ENCODE measurements at places on chromosomes 12 and 14. TPM values are rescaled to one million over a fixed set of nuclear protein-coding genes. Genes with fewer than 3 reads are reported as not detected.

The STK38L gene
- 102 TPM for total RNA-seq

The HRK gene
- 0.11 TPM for total RNA-seq

The MAP3K9 gene
- 1.5 TPM for total RNA-seq

The ANKRD33 gene
- not detected for total RNA-seq

The DNAJC22 gene
- total RNA-seq = 0.26 TPM

The PAPOLA gene
- 155 TPM for total RNA-seq

The HPD gene
- total RNA-seq = 0.65 TPM

The INHBE gene
- total RNA-seq = not detected

DNA sequence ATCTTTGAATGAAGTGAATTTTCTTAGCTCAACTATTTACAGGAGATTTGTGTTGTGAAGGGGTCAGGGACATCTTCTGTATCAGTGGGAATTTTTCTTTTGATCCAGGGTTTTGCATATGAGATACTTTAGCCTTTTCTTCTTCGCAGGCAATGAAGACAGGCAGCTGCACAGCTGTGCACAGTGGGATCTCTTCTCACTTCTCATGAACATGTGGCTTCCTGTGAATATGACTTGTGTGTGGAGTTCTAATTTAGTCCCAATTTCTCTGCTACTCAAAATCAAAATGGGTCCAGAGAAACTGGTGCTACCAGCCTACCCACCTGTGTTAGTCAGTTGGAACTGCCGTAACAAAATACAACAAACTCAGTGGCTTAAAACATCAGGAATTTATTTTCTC lies 37.8 kb downstream of the ARF6 start:
- DNase-seq = no peak
- no peaks in the 10 kb centered on the region for H3K36me3 ChIP-seq
- H3K27me3 ChIP-seq = no peaks in the 10 kb centered on the region
- no peak overlapping the region for H3K4me3 ChIP-seq

DNA sequence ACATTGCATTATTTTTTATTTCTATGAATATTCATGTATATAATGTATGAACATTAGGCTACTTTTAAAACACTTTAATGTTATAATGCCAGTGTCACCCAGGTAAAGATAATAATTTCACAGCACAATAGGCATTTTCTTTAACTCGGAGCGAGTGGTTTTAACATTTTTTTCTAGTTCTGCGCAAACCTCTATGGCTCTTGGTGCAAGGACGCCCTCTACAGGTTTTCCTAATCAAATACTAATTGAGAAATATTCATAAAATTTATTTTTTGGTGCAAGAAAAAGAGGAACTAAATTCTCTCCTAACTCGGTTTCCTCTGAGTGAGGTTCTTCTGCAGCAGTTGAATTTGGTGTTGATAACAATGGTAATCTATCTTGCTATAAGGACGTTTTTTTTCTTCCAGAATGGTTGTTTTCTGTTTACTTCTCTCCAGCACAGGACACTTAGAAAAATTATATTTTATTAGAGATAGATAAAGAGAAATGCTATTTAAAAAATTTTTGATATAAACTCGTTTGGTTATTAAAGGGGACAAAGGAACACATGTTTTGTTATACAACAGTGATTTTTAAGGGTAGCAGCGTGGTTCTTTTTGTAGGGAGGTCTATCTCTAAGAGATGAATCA lies 2.4 kb upstream of the WIF1 start:
- no peak for DNase-seq
- H3K27me3 ChIP-seq = peaks cover 17% of the 10 kb centered on the region
- no peak overlapping the region for H3K4me3 ChIP-seq
- no peaks in the 10 kb centered on the region for H3K36me3 ChIP-seq
- H3K27ac ChIP-seq = no peak overlapping the region

DNA sequence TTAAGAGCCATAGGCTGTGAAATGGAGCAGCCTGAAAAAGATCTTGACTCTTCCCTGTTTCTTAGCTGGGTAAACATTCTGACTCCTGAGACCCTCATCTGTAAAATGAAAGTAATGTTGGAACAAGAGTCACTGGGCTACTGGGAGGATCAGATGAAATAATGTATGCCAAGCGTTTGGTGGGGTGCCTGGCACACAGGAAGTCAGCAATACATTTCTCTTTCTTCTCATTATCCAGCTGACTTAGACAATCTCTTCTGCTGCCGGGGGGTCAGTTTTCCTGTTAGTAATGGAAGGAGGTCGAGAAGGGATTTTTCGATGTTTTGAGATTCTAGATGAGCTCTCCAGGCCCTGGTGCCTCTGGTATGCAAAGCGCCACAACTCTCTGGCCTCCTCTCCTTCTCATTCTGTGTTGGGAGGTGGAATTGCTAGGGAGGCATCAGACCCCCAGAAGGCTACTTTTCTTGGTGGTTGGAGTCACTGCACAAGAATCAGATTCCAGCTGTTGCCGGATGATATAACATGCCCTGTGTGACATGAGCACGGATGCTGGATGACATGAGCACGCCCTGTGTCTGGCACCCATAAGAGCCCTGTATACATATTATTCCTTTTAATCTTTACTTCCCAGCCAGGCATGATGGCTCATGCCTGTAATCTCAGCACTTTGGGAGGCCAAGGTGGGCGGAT lies 4.3 kb downstream of the OASL start:
- H3K4me1 ChIP-seq = no peaks in the 10 kb centered on the region
- H3K27ac ChIP-seq = no peak overlapping the region
- H3K4me3 ChIP-seq = no peak overlapping the region
- H3K27me3 ChIP-seq = peaks cover 28% of the 10 kb centered on the region

DNA sequence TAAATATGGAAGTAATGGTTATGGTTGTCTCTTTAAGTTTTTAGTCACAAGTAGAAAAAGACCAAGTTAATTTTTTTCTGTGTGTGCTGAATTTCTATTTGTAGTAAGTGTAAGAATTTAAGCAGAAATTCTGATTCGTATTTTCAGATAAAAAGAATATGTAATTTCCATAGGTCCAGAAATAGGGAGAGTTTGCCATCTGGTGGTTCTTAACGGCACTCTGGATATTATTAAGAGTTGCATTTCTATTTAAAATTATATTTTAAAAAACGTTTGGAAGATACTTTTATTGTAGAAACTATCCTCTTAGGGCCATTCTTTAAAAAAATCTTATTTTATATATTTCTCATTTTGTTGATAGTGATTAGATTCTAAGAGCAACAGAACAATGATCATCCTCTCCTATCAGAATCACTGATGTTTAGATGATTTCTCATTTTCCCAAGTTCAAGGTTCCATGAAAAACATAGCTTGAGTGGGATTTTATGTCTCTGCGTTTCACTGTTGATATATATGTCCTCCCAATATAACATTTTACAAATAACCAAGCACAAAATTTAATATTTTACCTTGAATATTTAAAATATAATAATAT lies 88.3 kb downstream of the LRRK2 start:
- no peak overlapping the region for H3K27ac ChIP-seq
- no peak overlapping the region for H3K4me3 ChIP-seq
- H3K4me1 ChIP-seq = peaks cover 7% of the 10 kb centered on the region
- no peak for DNase-seq
- H3K27me3 ChIP-seq = no peaks in the 10 kb centered on the region

DNA sequence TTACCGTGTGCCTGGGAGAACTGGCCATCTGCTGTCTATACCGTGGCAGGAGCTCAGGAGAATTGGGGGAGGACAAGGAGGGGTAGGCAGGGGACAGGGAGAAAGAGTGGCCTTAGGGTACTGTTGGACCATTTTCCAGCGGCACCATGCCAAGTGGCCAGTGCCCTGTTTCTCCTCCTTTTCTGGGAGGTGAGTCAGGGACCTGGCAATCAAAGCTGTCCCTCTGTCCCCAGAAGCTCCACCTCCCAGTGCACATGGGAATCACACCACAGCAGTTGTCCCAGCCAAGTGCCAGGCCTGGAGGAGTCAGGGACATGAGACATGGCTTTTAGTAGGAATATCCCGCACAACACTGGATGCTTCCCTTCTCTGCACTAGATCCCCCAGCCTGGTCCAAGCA lies 118.0 kb downstream of the GCH1 start:
- no peaks in the 10 kb centered on the region for H3K4me1 ChIP-seq
- H3K36me3 ChIP-seq = peaks cover 43% of the 10 kb centered on the region
- no peak overlapping the region for H3K27ac ChIP-seq
- no peak overlapping the region for H3K4me3 ChIP-seq

DNA sequence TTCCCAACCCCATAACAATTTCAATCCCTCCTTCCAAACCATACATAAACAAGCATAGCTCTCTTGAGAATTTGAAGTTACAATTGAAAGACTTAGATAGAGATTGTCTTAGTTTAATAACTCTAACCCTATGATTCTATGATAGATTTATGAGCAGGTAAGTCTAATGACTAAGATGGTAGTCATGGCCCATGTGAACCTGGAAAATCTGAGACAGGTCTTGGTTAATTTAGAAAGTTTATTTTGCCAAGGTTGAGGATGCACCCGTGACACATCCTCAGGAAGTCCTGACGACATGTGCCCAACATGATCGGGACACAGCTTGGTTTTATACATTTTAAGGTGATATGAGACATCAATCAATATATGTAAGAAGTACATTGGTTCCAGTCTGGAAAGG lies 248.8 kb downstream of the KCNH5 start:
- no peaks in the 10 kb centered on the region for H3K4me1 ChIP-seq
- H3K4me3 ChIP-seq = no peak overlapping the region
- no peak overlapping the region for H3K27ac ChIP-seq
- H3K36me3 ChIP-seq = no peaks in the 10 kb centered on the region
- no peaks in the 10 kb centered on the region for H3K27me3 ChIP-seq

GRCh38 chr14:73796415-73796814 lies 55.2 kb upstream of the PTGR2 start:
- no peaks in the 10 kb centered on the region for H3K27me3 ChIP-seq
- no peaks in the 10 kb centered on the region for H3K36me3 ChIP-seq
- peaks cover 18% of the 10 kb centered on the region for H3K4me1 ChIP-seq
- DNase-seq = no peak
- no peak overlapping the region for H3K4me3 ChIP-seq

- no peak overlapping the region for H3K27ac ChIP-seq
- H3K36me3 ChIP-seq = no peaks in the 10 kb centered on the region
- H3K4me3 ChIP-seq = no peak overlapping the region
- H3K4me1 ChIP-seq = peaks cover 20% of the 10 kb centered on the region
- DNase-seq = no peak
These were observed 180.3 kb downstream of the RAD51B start for GRCh38 chr14:67999705-68000384.

- no peak overlapping the region for H3K4me3 ChIP-seq
- no peak overlapping the region for H3K27ac ChIP-seq
- peaks cover 20% of the 10 kb centered on the region for H3K4me1 ChIP-seq
- H3K27me3 ChIP-seq = no peaks in the 10 kb centered on the region
- H3K36me3 ChIP-seq = peaks cover 10% of the 10 kb centered on the region
These were observed 25.9 kb upstream of the MAPKAPK5 start for GRCh38 chr12:111816065-111816615.

- no peak overlapping the region for H3K4me3 ChIP-seq
- H3K27me3 ChIP-seq = no peaks in the 10 kb centered on the region
- no peaks in the 10 kb centered on the region for H3K36me3 ChIP-seq
These were observed 363.1 kb upstream of the OR4E1 start for GRCh38 chr14:22036541-22037239.

DNA sequence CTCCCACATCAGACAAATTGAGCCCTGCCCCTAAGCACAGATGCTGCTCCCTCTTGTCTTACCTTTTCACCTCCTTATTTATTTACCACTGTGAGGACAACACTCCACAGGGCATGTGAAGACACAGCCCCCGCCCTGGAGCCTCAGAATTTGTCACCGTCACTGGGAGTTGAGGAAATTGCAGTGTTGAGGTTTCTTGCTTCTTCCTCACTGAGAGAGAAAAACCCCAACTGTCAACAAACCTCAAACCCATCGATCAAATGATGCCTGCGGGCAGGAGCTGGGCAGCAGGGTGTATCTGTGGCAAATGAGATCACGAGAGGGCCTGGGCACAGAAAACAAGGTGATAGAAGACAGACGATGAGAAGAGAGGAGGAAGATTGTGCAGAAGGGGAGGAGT lies 30.5 kb upstream of the PLEKHG3 start:
- H3K4me3 ChIP-seq = no peak overlapping the region
- H3K4me1 ChIP-seq = no peaks in the 10 kb centered on the region

GRCh38 chr14:83384253-83384652 lies 1850.6 kb upstream of the SEL1L start:
- DNase-seq = no peak
- H3K27me3 ChIP-seq = no peaks in the 10 kb centered on the region
- no peaks in the 10 kb centered on the region for H3K36me3 ChIP-seq
- H3K4me3 ChIP-seq = no peak overlapping the region

- H3K27me3 ChIP-seq = no peaks in the 10 kb centered on the region
- no peak for DNase-seq
- H3K4me3 ChIP-seq = no peak overlapping the region
- H3K4me1 ChIP-seq = no peaks in the 10 kb centered on the region
- no peak overlapping the region for H3K27ac ChIP-seq
These were observed 597.3 kb downstream of the NRXN3 start for GRCh38 chr14:78767436-78767835.

DNA sequence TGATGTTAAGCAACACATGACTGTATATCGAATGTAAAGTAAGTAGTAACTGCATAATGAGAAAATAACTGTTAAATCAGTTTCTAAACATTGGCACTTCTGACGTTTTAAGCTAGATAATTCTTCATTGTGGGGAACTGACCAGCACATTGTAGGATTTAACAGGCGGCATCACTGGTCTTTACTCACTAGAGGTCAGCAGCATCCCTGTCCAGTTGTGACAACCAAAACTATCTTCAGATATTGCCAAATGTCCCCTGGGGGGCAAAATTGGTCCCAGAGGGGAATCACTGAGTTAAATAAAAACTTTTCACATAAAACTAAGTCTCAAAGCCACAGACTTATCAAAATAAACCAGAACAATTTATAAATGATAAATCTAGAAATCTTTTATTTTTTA lies 65.3 kb downstream of the BLTP3B start:
- no peak overlapping the region for H3K27ac ChIP-seq
- DNase-seq = no peak
- no peaks in the 10 kb centered on the region for H3K27me3 ChIP-seq
- peaks cover 44% of the 10 kb centered on the region for H3K36me3 ChIP-seq
- H3K4me1 ChIP-seq = no peaks in the 10 kb centered on the region
- H3K4me3 ChIP-seq = no peak overlapping the region

DNA sequence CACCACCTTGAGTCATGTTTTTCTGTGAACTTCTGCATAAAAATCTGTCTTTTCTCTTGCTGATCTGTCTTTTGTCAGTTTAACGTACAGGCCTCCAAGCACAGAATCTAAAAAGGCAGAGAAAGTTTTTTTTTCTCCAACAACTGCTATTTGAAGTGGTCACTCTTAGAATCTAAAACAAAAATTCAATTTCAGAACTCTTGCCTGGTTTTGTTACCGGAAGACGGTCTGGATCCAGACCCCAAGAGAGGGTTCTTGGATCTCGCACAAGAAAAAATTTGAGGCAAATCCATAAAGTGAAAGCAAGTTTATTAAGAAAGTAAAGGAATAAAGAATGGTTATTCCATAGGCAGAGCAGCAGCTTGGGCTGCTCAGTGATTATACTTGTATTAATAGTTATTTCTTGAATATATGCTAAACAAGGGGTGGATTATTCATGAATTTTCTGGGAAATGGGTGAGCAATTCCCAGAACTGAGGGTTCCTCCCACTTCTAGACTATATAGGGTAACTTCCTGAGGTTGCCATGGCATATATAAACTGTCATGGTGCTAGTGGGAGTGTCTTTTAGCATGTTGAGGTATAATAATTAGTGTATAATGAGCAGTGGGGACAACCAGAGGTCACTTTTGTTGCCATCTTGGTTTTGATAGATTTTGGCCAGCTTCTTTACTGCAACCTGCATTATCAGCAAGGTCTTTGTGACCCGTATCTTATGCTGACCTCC lies 150.0 kb upstream of the PLEKHA5 start:
- no peaks in the 10 kb centered on the region for H3K36me3 ChIP-seq
- no peaks in the 10 kb centered on the region for H3K27me3 ChIP-seq
- H3K4me1 ChIP-seq = peaks cover 12% of the 10 kb centered on the region
- no peak overlapping the region for H3K4me3 ChIP-seq
- no peak overlapping the region for H3K27ac ChIP-seq
